D341Med (cell line): ENCODE measurements at places on chromosomes 2 and 18.

- DNase-seq = no peak
These were observed 67.5 kb downstream of the CDH20 start for GRCh38 chr18:61400716-61401115.

DNA sequence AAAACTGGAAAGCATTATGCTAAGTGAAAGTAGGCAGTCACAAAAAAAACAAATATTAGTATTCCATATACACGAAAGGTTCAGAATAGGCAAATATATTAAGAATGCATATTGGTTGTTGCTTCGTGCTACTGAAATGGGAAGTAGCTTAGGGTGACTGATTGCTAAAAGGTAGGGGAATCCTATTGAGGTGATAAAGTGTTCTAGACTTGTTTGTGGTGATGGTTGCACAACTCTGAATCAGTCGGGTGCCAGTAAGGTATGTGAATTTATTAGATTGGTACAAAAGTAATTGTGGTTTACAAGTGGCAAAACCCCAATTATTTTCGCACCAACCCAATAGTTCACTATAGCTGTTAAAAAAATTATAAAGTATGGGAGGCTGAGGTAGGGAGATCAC lies 20.7 kb downstream of the USP34 start:
- no peak for DNase-seq

DNA sequence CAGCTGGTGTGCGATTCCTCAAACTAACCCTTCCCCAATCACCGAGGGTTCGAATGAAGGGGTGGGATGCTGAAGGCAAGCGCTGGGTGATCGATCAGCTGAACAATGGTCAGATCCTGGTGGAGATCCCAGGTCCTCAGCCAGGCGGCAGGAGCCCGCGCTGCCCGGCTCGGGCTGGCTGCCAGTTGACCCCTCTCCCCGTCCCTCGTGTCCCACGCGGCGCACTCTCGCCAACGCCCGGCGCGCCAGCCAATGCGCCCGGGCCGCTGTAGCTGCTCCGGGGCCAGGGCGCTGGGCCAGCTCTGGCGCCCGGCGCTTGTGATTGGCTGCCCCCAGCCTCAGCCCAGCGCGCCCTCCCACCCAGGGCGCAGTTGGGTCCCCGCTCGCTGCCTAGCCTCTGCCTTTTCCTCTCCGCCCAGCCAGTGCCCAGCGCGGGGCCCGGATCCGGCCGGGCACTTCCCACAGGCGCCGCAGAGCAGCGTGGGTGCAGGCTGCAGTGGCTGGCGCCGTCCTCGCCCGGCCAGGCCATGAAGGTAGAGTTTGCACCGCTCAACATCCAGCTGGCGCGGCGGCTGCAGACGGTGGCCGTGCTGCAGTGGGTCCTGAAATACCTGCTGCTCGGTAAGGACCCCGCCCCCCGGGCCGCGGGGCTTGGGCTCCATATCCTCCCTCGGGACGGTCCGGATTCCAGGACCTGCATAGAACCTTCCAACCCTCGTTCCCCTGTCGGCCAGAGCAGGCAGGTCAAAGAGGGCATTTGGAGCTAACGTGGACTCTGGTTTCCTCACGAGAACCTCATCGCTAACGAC lies at the start of gene MOGAT1:
Gene MOGAT1 (plus strand): TSS at position 400 of the 809 bp plus-strand sequence. CDS start 128 bp downstream, at position 528.
- peak; percentile 64 for DNase-seq

GRCh38 chr2:211854832-211855231 lies 683.8 kb downstream of the ERBB4 start:
- DNase-seq = no peak

DNA sequence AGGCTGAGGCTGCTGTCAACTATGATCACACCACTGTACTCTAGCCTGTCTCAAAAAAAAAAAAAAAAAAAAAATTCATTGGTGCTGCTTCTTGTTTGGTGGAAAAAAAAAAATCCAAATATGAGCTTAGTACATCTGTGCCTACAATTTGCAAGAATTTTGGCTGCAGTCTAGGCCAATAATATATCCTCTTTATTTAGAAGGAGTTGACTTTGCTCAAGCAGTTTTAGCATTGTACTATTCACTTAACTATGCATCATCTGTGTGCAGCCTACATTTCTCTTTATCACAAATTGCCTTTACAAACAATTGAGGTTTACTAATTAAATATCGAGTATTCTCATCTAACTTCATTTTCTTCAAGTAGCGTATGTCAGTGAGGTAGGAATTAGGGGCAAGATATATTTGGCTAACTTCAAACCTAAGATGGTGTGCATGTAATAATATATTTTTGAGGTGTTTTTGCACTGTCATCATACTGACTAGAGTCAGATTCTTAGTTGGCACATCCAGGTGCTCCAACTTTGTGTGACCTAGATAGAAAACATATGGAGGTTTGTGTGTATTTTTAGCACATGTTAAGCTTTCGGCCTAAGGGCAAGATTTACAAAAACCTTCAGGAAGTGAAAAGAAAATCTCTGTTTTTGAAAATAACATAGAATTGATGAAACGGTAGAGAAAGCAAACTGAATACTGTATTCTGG lies 51.8 kb downstream of the PMS1 start:
- DNase-seq = no peak

DNA sequence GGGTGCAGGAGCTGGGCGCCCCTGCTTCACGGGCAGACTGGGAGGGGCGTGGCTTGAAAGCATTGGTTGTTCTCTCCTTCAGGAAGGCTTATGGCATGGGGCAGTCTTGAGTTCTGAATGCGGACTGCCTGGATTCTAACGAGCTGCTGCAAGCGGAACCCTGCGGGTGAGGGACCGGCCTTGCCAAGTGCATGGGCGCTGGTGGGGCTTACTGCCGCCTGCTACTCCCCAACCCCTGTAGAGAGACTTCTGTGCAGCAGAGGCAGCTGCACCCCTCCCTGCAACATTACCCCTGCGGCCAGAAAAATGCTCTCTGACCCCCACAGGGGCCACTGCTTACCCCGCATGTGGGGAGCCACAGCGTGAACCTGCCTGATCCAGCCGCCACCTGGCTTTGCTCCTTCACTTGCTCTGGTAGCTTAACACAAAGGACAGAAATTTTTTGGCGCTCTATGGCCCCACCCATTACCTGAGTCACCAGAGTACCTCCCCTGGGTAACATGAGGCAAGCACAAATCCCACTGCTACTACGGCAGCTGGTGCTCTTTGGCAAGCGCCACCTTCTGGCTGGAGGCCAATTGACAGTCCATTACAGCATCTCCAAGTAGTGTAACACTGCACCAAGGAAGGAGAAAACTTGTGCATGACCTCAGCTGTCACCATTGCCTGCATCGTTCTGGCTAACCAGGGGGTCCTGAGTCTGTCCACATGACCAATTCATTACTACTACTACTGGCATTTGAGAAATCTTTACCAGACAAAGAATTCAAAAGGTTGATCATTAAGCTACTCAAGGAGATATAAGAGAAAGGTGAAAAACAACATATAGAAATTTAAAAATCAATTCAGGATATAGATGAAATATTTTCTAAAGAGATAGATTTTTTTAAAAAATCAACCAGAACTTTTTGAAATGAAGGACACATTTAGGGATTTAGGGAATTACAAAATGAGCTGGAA lies 35.4 kb downstream of the MYL12B start:
- DNase-seq = peak; percentile 83

DNA sequence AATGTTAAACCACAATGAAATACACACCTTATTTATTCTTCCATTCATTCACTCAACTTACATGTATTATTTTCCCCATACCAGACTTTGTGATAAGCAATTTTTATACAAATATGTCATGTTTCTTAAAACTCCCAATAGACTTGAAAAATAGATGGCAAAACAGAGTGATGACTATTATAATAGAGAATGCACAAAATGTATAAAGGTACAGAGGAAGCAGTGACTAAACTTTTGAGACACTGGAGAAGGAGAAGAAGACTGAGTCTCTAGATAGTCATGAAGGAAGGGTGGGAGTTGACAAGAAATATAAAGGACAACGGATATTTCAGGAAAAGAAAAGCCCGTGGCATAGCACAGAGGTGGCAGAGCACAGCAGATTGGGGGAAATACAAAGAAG lies 198.1 kb upstream of the SLC39A10 start:
- no peak for DNase-seq

- DNase-seq = no peak
These were observed 35.6 kb upstream of the UBE2F start for GRCh38 chr2:237931205-237931721.

GRCh38 chr2:83894976-83895375 lies 564.1 kb downstream of the SUCLG1 start:
- no peak for DNase-seq

- no peak for DNase-seq
These were observed 135.1 kb upstream of the GPC1 start for GRCh38 chr2:240300261-240300821.

GRCh38 chr2:177072090-177072489 lies 140.5 kb upstream of the HNRNPA3 start:
- DNase-seq = no peak
